ENCODE measurements at places on chromosomes 2 and 18.
A peak's percentile ranks its signal among the peaks of the same experiment; 100 is the strongest.

DNA sequence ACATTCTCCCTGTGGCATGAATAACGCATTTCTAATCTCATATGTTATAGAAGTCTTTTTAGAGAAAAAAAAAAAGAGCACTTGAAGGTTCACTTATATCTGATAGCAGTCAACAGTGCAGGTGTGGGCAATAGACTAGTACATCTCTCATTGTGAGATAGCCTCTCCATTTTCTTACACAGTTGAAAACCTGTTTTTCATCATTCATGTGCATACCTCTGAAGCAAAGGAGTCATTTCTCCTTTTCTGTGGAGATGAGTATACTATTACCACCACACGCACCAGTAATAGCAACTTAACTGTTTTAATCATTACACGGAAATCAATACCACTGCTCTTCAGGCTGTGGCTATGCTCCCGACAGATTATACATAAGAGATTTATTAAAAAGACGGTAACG is 1653.3 kb upstream of the TMEFF2 start:
- no peak for DNase-seq

- no peak for DNase-seq
These were observed 725 bp upstream of the ANKRD53 start for GRCh38 chr2:70977605-70978205.

DNA sequence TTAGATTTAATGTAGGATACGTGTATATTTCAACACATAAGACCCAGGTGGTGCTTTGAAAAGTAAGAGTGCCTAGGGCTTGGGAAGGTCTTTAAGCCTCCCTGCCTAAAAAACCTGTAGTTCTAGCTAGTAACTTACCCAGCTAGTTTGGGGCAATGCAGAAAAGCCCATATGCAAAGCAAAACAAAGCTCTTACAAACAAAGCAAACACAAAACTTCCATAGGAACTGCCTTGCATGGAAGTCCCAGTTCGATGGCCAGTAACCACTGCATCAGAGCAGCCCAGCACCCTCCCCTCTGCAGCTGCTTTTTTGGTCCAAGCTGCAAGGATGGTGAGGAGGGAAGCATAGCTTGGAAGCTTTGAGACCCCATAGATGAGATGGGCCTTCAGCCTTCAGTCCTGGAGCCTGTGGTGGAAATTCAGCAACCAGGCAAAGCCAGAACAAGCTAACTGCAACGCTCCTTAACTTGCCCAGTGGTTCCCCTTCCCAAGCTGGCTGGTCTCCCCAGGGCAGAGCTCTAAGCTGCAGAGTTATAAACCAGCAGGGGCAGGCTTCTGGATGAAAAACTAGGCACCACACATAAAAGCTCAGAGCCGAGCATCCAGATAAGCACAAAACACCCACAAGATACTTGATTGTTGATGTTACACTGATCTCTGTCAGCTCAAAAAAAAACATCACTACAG is 16.2 kb downstream of the C2orf76 start:
- DNase-seq = no peak

GRCh38 chr2:190844700-190845401 is 35.8 kb upstream of the GLS start:
- DNase-seq = no peak

DNA sequence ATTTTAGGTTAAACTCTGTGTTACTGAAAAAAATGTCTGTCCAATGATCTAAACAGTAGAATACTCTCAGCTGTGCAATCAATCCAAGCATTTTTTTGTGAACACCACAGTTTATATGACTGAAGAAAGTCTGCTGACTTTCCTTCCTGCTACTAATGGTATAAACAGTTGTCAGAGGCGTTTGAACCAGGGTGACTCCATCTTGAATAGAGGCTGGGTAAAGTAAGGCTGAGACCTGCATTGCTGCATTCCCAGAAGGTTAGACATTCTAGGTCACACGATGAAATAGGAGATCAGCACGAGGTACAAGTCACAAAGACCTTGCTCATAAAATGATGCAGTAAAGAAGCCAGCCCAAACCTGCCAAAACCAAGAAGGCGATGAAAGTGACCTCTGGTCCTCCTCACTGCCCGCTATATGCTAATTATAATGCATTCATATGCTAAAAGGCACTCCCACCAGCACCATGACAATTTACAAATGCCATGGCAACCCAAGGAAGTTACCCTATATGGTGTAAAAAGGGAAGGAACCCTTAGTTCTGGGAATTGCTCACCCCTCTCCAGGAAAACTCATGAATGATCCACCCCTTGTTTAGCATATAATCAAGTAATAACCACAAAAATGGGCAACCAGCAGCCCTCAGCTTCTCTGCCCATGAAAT is 31.3 kb downstream of the POU3F3 start:
- no peak for DNase-seq

DNA sequence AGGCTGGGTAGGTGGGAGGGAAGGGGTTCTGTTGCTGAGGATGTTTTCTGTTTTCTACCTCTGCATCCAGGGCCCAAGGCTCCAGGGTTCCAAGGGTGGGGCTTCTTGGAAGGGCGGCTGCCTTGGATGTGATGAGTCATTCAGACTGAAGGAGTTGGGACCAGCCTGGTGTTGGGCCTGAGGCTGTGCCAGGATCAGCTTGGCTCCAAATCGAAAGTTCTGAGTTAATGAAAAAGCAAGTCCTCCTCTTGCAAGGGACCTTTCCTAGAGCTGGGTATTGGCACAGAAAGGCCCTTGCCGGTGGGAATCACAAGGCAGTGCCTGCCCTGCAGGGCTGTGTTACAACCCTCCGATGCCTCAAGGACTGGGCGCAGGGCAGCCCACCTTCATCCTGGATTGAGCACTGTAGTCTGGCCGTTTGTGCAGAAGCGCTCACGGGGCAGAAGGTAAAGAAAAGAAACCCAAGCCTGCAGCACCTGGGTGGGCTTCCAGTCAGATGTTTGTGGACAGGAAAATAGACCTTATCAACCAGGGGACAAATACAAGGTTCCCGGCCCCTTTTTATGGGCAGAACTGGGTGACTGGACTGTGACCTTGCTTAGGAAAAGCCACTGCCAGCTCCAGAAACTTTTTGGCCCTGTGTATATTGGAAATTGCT is 52.5 kb upstream of the MCFD2 start:
- no peak for DNase-seq

DNA sequence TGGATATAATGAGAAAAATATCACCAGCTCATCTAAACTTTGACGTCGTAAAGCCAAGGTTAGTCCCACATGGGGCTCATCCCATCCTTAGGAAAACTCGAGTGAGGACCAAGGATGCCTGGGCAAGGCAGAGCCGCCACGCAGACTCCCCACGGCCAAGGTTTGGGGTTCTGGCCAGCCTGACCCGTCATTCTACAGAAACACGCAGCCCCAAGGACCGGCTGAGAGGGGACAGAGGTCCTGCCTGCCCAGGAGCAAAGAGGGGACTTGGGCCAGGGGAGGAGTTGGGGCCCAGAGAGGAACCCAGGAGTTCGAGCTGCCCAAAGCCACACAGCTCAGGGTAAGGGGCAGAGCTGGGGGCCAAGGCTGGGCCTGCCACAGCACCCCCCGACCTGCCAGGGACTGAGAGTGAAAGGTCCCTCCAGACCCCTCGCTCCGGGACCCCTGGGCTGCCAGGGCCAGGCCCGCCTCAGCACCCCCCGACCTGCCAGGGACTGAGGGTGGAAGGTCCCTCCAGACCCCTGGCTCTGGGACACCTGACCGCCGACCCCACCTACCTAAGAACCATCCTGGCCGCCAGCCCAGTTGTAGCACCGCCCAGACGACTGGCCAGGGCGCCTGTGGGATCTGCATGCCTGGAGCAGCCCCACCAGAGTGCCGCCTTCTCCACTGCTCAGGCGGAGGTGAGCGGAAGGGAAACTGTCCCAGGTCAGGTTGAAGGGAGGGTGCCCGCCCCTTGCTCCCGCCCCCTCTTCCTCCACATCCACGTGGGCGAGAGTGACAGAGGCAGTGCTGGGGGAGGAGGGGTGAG is at the start of gene PDCD1:
PDCD1 (minus strand) TSS at position 689 of the 811 bp plus-strand sequence; CDS start at position 633, 56 bp downstream.
- DNase-seq = peak; percentile 58

GRCh38 chr2:54535599-54536195 is 79.6 kb downstream of the SPTBN1 start:
- DNase-seq = no peak

DNA sequence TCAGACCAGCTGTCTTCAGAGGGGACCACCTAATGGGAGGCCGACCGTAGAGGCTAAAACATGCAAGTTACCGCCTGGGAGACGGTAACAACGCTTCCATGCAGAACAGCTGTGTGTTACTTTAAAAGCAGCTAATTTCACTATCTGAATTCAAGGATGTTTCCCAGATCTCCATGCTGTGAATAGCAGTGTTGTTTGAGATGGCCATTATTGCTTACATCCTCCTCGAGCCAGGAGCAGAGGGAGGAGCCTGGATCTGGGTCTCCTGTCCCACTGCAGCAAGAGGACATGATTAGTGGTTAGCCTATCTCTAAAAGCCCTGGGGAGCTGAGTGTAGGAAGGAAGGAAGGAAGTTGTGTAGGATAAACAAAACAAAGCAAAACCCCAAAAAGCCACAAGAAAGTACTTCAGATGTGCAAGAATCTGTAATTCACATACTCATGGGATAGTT is 50.9 kb downstream of the ACTR2 start:
- DNase-seq = no peak

- no peak for DNase-seq
These were observed 40.6 kb downstream of the GREB1 start for GRCh38 chr2:11574176-11575046.

DNA sequence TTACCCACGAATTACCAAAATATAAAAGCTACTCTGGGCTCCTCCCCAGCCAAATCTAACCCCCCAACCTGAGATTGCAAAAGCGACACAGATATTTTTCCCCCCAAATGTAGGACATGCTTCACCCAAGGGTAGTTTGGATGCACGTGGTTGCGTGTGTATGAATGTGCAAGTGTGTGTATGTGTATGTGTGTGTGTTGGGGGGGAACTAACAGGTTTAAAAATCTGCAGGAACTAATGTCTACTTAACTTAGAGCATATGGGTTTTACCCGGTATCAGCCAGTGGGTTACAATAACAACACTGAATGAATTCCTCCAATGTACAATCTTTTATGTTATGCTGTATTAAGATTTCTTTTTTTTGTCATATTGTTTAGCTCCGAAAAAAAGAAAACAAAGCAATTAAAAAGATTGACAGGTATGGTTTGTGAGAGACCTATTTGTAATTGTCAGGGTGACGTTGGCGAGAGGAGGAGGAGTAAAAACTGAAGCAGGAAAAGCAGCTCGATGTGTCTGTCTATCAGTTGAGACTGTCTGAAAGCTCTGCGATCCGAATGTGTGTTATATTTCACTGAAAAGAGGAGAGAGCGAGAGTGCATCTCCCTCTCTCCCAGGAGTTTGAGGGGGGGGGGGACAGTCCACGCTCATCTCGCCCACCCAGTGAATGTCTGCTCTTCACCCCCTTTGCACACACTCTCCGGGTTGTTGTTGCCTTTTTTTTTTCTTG is at the start of gene TSHZ1:
TSHZ1 (plus strand) TSS at position 524 of the 728 bp plus-strand sequence. CDS start 1,080 bp downstream, outside the sequence.
- DNase-seq = no peak

GRCh38 chr18:6747646-6748045 is 18.1 kb downstream of the ARHGAP28 start:
- DNase-seq = no peak

DNA sequence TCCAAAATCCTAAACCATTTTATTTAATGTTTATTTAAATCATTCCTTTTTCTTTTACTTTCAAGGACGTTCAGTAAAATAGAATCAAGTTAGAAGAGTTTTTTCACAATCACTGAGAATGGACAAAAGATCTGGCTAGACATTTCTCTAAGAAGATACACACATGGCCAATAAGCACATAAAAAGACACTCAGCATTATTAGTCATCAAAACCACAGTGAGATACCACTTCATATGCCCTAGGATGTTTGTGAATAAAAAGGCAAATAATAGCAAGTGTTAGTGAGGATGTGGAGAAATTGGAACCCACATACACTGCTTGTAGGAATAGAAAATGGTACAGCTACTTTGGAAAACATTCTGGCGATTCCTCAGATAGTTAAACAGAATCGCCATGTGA is 76.1 kb downstream of the RHBDD1 start:
- no peak for DNase-seq

DNA sequence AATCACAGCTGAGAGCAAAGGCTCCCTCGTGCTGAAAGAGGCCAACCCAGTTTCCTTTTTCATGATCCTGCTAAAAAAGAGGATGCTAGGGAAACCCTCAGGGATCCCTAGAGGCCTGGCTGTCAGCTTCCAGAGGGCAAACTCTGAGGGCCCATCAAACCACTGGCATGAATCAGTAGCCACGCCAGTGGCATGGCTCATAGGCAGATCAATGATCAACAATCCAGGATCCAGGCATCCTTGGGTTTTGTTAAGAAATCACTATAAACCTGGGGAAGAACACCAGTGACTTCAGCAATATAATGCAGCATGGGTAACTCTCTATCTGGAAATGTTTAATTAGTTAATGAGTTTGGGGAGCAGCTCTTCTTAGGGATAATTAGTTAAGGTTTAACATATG is 286.5 kb downstream of the C1D start:
- DNase-seq = no peak

GRCh38 chr2:224217962-224218347 is 178.9 kb upstream of the SERPINE2 start:
- DNase-seq = no peak

GRCh38 chr2:98734162-98734561 is 3.2 kb upstream of the MGAT4A start:
- no peak for DNase-seq

DNA sequence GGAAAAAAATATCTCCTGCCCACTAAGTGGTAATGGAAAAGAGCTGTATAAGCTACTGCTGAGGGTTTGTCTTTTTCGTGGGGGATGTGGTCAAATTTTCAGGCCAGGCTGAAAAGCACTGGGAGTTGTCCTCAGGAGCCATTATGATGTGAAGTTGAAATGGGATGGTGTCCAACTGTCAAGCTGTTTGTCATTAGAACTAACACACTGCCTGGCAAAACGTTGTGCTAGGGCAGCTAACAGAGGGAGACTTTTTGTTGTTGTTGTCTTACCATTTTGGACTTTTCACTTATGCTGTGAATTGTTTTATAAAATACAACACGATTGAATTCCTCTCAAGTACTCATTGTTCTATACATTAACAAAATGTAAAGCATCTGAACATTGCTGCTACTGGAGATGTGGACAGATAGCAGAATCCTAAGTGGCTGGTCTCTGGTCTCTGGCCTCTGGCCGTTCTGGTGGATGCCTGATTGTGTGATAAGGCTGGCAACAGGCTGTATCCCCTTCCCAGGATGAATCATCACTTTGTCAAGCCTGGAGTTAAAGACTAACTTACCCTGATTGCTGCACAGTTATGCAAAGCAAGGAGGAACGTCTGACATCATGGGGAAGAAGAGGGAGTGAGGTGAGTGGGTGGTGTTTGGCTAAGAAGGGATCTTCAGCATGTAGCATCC is 2.3 kb downstream of the MYO1B start:
- DNase-seq = no peak

GRCh38 chr2:23249348-23249747 is 135.6 kb upstream of the KLHL29 start:
- DNase-seq = no peak

GRCh38 chr2:19425419-19425818 is 67.0 kb upstream of the OSR1 start:
- DNase-seq = no peak

DNA sequence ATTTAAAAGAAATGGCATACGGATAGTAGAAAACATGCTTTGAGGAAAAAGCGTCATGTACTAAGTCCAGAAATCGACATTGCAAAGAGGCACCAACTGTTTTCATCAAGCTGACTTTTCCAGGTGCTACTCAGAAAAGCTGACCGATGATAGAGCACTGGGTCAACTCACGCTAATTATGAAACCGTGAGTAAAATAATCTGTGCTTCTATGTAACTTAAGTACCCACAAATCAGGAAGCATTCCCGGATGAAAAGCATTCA is 353 bp upstream of the NUP35 start:
- DNase-seq = no peak
